Activated CD8-positive, alpha-beta memory T cell treated with anti-CD3 and anti-CD28 coated beads for 36 hours (primary cell): ENCODE measurements at places on chromosomes 16 and 17. TPM values are rescaled to one million over a fixed set of nuclear protein-coding genes. Genes with fewer than 3 reads are reported as not detected.

The GPR142 gene
- not detected for total RNA-seq

The AGRP gene
- not detected for total RNA-seq

The SLC16A5 gene
- total RNA-seq = 2.3 TPM

The CLDN9 gene
- total RNA-seq = not detected

The DNAAF8 gene
- 0.25 TPM for total RNA-seq

The HSD17B2 gene
- total RNA-seq = not detected
